ENCODE measurements at places on chromosomes 4 and X.

- DNase-seq, result no peak
Measured at GRCh38 chrX:68908071-68908470, 79.2 kb downstream of the EFNB1 start.

- no peak for DNase-seq
Measured at GRCh38 chr4:147361726-147362125, 119.2 kb upstream of the EDNRA start.

- no peak for DNase-seq
Measured at GRCh38 chr4:18980516-18981233, 959.1 kb upstream of the LCORL start.

- DNase-seq, result no peak
Measured at GRCh38 chrX:25048178-25048577, 32.4 kb upstream of the ARX start.

- DNase-seq, result no peak
Measured at GRCh38 chrX:94057385-94057784, 383.4 kb downstream of the FAM133A start.

DNA sequence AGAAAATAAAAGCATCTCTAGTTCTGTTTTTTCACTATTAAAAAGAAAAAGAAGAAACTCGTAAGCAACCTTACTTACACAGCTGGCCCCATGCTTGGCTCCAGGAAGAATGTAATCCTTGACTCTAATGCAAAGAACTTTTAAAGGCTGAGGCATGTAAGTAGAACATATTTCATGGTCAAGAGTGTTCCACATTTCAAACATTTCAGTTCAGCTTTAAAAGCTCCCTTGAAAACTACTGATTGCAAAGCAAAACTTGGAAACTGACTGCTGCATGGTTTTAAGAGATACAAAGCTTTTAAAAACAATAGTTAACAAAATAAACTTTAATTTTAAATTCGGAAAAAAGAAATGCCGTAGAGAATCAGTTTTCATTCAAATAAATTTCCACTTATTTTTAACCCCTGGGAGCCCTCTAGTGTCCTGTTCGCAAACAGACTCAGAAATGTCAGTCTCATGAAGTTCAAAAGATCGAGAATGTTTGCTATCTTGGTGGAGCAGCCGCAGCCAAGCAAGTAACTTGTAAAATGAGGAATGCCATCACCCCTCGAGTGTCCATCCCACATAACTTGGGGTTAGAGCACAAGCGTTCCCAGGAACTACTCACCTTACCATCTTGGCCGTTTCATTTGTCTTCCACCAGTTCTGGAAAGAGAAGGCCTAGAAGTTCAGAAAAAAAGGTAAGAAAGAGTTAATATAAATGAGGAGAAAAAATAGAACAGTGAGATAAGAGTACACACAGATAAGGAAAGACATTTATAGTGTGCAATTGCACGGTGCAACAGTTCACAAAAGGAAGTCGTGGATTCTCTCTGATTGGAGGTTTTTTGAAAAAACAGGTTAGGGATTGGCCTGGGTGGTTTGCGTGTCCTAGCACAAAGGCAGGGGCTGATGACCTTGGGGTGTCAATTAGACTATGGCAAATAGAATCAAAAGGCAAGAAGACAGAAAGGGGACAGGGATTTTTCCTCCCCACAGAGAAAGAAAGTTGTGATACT lies at the start of gene GASK1B:
Gene GASK1B (minus strand): TSS at position 765 of the 998 bp plus-strand sequence. CDS start 1,650 bp downstream, outside the sequence.
- no peak for DNase-seq

GRCh38 chrX:15855568-15856221 lies 1.1 kb upstream of the AP1S2 start:
- no peak for DNase-seq

GRCh38 chrX:143636831-143637230 lies 930 bp upstream of the SLITRK4 start:
- no peak for DNase-seq

DNA sequence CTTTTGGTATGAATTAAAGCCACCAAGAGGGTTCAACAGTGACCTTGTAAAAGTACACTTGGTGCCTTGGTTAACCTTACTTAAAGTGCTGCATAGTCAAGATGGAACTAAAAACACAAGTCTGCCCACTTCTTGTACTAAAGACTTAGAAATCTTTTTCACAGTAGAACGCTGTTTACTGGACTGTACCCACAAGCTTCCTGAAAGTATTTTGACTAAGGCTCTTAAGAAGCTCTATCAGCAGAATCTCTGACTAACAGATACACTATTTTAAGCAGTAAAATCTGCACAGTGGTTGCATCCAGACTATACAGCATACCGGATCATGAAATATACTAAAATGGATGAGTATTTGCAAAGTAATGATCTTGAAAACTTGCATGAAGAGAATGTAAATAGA lies 7.2 kb downstream of the RAB28 start:
- no peak for DNase-seq

GRCh38 chrX:10106806-10107205 lies 50.0 kb upstream of the CLCN4 start:
- DNase-seq, result no peak

- DNase-seq, result no peak
Measured at GRCh38 chr4:97500423-97500822, 642.9 kb downstream of the STPG2 start.

DNA sequence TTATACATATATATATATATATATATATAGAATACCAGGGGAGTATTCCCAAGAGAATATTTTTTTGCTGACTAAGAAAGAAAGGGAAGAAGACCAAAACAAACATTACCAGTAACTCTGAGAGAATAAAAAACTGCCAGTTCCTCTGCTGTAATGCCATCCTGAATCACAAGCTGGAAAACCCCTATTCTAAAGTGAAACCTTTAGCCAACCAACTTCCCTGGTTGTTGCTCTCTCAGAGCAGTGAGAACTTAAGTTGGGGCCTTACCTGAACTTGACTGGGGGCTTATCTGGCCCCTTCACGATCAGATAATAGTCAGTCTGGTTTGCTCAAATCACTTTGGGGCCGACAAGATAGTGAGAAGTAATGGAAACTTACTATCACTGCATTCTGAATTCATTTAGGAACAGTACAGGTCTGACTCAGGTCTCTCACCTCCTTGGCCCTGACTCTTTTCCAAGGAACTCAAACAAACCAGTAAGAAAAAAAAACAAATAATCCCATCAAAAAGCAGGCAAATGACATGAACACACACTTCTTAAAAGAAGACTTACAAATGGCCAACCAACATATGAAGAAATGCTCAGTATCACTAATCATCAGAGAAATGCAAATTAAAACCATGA lies 62.5 kb downstream of the CD40LG start:
- no peak for DNase-seq

- peak; percentile 12 for DNase-seq
Measured at GRCh38 chr4:127479031-127479622, 153.6 kb upstream of the INTU start.

GRCh38 chr4:73885574-73886267 lies 16.5 kb downstream of the CXCL1 start:
- no peak for DNase-seq

- DNase-seq, result no peak
Measured at GRCh38 chr4:138494931-138495330, 252.8 kb upstream of the SLC7A11 start.

GRCh38 chrX:123184219-123184865 lies at the start of gene GRIA3:
TSS of gene GRIA3 (plus strand) at chrX:123184278. CDS start at chrX:123184536, 258 bp downstream.
- DNase-seq, result no peak

GRCh38 chr4:173731257-173731656 lies 201.2 kb upstream of the HAND2 start:
- DNase-seq, result no peak

DNA sequence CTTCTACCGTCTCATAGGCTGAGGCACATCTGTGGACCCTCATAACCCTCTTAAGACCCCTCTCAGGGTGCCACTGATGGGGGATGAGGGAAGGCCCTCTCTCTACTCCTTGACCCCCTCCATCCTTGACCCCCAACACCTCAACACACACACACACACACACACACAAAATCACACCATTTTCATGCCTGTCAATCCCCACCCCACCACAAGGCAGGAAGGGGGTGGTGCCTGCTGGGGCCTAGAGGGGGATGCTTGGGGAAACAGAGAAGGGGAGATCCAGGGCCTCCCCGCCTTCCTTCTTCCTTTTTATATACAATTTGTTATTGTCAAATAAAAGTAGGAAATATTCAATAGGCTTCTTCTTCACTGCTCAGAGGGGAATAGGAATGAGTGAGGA lies 1.2 kb upstream of the EBP start:
- no peak for DNase-seq

DNA sequence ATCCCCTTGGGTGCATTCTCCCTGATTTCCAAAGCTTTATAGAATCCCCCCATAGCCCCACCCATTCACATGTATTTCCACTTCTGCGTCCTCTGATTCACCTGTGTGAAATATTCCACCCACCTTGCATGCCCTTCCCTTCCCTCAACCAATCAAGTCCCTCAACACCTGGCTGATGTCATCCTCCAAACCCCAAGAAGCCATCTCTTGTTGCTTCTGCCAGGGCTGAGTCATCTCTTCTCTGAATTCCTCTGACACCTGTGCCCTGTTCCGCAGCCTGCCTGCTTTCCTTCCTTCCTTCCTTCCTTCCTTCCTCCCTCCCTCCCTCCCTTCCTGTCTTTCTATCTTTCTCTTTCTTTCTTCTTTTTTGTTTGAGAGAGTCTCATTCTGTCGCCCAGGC lies 9.9 kb downstream of the CRMP1 start:
- no peak for DNase-seq

GRCh38 chrX:10110316-10110935 lies 46.3 kb upstream of the CLCN4 start:
- DNase-seq, result no peak

GRCh38 chr4:113114884-113115283 lies 65.4 kb downstream of the ANK2 start:
- DNase-seq, result no peak

DNA sequence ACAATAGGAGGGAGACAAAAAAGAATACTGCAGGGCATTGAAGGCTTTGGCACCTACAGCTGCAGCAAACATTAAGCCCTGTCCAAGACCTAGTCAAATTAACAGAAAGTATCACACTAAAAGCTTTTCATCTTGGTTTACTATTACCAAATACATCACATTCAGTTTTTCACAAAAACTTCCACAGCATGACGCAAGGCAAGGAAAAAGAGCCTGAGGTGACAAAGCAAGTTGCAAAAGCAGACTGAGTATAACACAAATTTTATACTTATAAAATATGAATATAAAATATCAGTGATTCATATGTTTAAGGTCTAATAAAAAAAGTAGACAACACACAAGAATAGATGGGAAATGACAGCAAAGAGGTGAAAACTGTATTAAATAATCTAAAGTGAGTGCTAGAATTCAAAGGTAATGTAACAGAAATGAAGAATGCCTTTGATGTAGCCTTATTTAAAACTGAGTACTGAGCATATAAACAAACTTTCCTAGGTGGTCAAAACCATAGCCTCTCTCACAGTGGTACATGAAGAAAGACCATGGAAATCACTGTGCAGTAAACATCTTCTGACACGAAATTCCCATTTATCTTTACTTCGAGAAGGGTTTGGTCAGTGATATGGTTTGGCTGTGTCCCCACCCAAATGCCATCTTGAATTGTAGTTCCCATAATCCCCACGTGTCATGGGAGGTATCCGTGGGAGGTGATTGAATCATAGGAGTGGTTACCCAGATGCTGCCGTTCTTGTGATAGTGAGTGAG lies 27.7 kb upstream of the MAGEA11 start:
- no peak for DNase-seq

DNA sequence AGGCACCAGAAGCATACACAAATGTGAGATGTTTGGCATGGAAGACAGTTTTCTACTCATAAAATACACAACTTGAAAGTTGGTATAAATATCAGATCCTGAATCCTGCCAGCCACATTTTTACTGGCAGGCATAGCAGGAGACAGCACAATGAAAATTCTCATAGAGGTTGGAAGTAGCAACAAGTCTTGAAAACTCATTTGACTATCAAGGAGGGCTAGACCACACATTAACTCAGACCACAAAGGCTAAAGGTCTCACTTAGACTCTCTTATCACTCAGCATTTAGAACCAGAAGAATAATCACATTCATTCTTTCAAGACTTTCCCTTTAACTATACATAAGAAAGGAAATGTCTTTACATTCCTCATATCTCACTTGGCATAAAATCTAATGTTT lies 56.5 kb downstream of the SORBS2 start:
- DNase-seq, result no peak

GRCh38 chr4:61992351-61992750 lies 792.2 kb downstream of the ADGRL3 start:
- DNase-seq, result no peak

DNA sequence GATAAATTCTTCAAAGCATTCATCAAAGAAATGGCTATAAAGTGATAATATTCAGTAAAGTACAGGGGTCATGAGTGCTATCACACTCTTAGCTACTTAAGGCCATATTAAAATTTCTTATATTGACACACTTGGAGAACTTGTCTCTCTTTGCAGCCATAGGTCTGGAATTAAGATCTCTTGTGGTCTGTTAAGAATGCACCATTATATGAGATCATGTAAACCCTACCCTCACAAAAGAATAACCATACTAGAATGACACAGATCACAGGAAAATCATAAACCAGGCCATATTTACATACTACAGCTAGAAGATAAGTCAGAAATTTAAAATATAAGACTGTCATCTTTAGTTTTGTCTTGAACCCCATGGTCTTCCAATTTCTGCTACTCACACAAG lies 434.3 kb downstream of the PDGFC start:
- no peak for DNase-seq

DNA sequence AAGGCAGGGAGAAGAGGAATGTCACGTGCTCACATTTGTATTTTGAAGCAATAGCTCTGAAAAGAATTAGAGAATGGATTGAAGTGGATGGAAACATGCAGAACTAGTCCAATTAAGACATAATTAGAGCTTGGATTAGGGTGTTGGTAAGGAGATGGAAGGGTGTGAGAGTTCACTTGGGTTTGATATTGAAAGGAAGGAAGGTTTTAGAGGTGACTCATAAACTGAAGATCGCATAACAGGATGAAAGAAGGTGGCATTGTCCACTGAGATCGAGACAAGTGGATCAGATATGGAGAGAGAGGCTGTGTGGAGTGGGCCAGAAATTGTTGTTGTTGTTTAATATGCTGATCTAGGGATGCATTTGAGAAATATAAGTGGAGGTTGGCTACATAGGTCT lies 244.0 kb upstream of the SMIM31 start:
- DNase-seq, result no peak

- no peak for DNase-seq
Measured at GRCh38 chr4:79917246-79917645, 155.8 kb downstream of the ANTXR2 start.

DNA sequence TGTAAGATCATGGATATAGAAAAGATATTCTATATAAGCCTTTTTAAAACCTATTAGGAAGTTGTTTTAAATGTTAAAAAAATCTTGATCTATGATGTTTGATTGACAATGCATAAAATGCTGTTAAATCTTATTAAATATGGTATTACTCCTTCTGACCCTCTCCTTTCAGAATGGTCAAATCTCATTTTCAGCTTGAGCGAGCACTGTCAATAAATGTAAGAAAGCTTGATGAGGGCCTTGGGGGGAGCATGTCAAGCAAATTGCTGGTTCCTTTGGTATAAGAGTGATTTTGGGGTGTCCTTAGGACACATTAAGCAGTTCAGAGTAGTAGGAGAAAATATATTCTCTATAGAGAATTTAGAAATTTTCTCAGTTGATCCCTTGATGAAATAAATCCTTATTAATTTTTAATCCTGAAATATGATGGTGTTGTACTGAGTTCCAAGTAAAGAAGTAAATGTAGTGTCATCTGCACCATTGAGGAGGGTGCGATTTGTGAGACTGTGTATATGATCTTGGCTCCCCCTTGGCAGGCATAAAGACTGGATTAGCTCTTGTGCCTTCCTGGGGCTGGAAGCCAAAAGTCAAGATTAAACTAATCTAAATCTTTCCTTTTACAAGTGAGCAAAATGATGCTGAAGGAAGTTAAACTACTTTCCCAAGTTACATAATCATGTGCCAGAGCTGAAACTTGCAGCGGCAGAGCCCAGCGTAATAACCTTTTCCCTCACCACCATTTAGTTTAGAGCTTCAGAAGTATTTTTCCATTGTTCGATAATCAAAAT lies 82.6 kb upstream of the ANK2 start:
- DNase-seq, result no peak
